Activated CD4-positive, alpha-beta T cell treated with anti-CD3 and anti-CD28 coated beads, Interleukin-2, amount 50 U/mL, for 24 hours (primary cell): ENCODE measurements at places on chromosomes 11 and 22.

GRCh38 chr22:19455585-19456370, 8.3 kb upstream of the C22orf39 start:
- DNase-seq, result no peak

GRCh38 chr22:46220921-46221320, 29.2 kb downstream of the CDPF1 start:
- DNase-seq, result no peak

DNA sequence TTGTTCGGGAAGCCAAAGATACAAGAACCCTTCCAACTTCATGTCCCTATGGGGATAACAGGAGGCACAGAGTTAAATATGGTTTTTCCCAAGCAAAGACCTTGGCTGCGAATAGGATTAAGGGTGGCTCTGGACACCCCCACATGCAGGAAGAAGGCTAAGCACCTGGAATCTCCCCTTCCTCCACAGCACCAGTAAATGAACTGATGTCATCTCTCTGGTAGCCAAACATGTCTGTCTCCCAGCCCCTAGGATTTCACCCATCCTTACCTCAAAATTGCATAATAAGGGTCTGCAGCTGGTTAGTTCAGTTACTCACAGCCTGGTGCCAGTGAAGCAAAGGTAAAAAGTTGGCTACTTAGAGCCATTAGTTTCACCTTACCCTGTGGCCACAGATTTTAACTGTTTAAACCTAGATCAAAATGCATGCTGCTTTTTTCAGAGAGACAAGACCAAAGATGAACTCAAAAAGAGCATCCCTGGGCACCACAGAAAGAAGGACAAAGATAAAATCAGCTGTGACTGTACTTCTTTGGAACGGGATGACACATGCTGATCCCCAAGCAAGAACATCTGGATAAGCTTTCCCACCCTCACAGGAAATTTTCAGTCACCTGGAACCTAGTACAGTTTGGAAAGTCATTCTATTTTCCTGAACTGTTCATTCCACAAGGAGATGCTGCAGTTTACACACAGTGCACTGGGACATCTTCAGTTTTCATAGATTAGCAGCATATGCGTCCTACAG, 77.2 kb upstream of the AKIP1 start:
- no peak for DNase-seq

- DNase-seq, result no peak
Measured at GRCh38 chr11:128409476-128409875, 177.9 kb downstream of the ETS1 start.

DNA sequence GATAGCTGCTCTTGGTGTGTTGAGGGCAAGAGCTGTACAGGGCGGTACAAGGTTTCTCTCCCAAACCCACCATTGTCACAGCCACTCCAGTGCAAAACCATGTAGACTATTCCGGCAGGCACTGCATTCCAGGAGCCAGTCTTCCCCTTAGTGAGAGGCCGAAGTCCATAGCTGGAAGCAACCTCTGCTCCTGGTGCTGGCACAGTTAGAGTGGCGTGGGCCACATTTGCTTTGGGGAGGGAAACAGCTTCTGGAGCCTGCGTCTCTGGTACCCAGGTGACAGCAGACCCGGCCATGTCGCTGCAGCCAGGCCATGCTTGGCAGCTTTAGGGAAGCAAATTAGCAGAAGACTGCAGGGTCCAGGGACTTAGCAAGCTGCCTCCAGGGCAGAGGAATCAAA, 788.0 kb downstream of the BRD1 start:
- no peak for DNase-seq

- no peak for DNase-seq
Measured at GRCh38 chr22:48535868-48536540, 1291.7 kb downstream of the BRD1 start.

DNA sequence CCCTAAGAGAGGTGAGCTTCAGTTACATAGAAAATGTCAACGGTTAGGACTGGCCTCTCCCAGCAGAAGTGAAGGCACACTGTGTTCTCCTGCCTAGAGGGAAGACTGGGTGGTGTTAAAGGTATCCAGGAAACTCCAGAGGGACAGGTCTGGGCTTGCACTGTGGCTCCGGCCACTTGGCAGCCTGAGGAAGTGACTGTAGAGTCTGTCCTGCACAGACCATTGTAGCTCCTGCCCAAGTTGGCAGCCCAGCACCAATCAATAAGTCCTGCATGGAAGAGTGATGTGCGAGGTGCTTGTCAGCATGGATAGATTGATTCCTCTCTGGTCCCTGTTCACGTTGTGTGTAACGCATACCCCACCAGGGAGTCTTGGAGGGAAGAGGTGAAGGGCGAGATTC, 284.8 kb downstream of the TENM4 start:
- DNase-seq, result no peak
